Thymus (tissue), 14 donors: ENCODE measurements at places on chromosomes 3 and 15. TPM values are rescaled to one million over a fixed set of nuclear protein-coding genes. Genes with fewer than 3 reads are reported as not detected.

Gene ZBTB20
- total RNA-seq, result 8.9 TPM

Gene GPR62
- total RNA-seq, result 0.05 TPM

Gene AHSG
- 0.33 TPM for total RNA-seq

Gene C15orf40
- total RNA-seq, result 19.7 TPM

Gene CDCP1
- 0.52 TPM for total RNA-seq

Gene HCLS1
- total RNA-seq, result 128 TPM

Gene ZFAND6
- total RNA-seq, result 81.9 TPM

Gene GABRR3
- 0.05 TPM for total RNA-seq

Gene SEMA4B
- total RNA-seq, result 6.5 TPM

Gene CCR2
- 7.3 TPM for total RNA-seq

Gene THOC7
- total RNA-seq, result 73.8 TPM

Gene ZCWPW2
- total RNA-seq, result 0.24 TPM

Gene ITGA11
- total RNA-seq, result 0.47 TPM
